ENCODE measurements at places on chromosomes 3 and 15.

DNA sequence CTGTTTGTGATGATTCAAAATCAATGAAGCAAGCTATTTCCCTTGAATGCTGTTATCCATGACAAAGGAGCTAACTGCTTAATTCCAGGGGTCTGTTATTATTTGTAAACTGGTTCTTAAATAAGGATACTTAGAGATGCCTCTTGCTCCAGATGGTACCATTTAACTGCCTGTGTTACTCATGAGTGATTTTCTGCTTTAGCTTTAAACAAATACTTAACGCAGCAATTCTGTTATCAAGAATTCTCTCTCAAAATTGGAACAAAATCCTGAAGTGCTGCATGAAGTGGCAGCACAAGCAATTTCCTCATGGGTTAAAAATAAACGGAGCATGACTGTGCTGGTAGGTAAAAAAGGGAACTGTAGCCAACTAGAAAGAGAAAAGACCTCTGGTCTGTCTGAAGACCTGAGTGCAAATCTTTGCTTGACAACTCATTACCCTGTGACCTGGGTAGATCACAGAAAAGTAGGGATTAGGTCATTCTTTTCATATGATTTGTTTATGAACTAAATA, 62.5 kb upstream of the GBE1 start:
- no peak for DNase-seq

DNA sequence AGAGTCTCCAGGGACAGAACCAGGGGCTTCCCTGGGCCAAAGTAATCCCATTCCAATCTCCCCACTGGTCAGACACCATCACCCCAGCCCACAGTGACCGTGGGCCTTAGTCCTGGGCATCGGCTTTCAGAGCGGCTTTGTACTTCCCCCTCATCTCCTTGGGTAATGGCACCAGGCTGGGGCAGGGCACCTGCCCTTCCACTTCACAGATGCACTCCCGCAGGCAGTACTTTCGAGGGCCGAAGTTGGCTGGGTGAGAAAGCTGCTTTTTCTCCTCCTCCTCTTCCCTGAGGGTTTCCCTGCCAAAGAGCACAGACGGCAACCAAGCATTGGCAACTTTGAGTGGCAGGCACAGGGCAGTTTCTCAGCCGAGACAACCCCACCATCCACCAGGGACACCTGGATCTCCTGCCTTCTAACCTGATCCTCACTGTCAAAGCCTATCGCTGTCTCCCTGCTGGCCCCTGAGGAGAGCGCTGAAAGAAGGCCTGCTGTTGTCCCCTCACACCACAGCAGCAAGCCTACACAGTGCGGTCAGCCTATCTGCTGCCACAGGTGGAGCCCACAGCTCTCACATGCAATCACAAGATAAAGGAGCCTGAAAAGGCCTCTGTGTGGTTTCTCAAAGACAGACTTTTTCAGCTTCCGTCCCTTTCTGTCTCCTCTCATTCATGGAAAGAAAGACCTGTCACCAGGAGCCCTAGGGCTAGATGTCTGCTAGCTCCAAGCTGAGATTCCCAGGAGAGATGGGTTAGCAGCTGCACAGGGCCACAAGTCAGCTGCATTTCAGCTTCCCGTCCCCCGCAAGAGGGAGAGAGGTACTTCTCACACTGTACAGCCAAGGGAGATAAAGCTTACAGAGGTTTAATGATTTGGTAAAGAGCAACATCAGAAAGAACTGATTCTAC, 12.5 kb downstream of the MRPS25 start:
- peak; percentile 21 for DNase-seq

- peak; percentile 74 for DNase-seq
Measured at GRCh38 chr15:94607176-94607654, 375.9 kb downstream of the MCTP2 start.

DNA sequence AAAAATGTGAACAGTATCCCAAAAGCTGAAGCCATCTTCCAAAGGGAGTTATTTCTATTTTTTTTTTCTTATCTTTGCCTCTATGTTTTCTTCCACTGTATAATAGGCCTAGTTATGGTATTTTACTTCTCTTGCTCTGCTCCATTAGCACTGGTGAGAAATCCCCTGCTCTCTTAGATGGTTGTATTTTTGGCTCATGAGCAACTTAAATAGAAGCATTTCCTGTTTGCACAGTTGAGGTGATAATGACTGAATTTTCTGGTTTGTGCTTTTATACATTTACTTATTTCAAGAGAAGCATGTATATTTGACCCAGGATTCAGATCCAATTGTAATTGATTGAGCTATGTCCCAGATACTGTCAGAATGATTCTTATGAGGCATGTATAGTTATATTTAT, 61.6 kb upstream of the CD200R1L start:
- DNase-seq = no peak

DNA sequence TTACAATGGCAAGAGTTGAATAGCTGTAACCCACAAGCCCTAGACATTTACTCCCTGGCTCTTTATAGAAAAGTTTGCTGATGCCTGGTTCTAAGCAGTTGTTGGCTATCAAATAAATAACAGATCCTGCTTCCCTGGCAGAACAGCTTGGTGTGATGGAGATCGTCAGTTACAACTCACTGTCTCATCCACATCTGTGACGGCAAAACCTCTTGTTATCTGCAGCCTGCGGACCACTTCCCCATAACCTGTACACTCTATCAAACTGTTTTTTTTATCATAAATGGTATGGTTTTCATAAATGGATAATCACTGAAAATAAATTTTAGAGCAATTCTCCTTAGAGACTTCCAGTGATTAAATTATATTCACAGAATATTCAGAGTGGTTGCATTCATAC, 14.1 kb downstream of the ZDHHC3 start:
- no peak for DNase-seq

GRCh38 chr15:85642065-85642692, 152.5 kb downstream of the KLHL25 start:
- DNase-seq = no peak

- DNase-seq = no peak
Measured at GRCh38 chr3:180808823-180809575, 103.5 kb upstream of the FXR1 start.

GRCh38 chr3:105162448-105162847, 204.3 kb upstream of the ALCAM start:
- no peak for DNase-seq

GRCh38 chr15:68073576-68074288, 19.6 kb downstream of the PIAS1 start:
- DNase-seq = no peak

DNA sequence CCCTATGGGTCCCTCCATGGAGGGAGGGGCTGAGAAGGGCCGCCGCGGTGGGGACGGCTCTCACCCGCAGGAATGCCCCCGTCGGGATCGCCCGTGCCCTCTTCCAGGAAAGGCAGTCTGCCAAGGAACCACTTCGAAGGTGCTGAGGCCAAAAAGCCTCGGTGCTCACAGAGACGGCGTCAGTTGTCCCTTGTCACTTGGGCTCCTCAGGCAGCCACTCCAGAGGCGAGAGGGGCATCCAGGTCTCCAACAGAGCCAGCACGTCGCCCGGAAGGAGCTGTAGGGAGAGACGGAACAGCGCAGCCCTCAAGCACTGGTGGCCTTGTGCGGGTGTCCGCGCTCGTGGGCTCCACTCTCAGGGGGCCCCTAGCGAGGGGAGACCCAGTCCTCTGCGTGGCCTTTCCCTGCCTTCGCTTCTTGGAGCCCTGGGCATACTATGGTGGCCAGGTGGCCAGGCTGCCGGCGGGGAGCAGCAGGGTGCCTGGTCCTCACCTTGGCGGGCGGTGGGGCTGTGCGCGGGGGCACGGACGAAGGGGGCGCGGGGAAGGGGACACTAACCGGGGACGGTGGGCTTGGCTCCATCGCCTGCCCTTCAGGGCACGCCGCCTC, 994 bp downstream of the MESP1 start:
- DNase-seq = peak; percentile 65

DNA sequence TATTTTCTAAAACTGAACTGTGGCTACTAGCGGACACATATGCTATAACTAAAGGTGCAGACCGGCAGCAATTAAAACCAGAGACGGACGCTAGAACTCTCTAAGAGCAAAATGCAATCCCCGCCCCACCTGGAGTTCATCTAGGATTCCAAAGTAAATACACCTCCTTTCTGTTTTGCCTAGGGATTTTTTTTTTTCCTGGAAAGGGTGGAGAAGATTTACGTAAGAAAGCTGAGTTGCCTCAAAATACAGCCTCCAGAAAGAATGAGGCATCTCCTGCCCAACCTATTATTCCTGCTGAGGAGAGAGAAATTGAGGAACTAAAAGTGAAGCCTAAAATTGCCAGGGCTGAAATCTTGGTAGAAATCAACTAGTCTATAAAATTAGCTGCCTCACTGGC, 150.2 kb downstream of the TP63 start:
- DNase-seq = no peak

DNA sequence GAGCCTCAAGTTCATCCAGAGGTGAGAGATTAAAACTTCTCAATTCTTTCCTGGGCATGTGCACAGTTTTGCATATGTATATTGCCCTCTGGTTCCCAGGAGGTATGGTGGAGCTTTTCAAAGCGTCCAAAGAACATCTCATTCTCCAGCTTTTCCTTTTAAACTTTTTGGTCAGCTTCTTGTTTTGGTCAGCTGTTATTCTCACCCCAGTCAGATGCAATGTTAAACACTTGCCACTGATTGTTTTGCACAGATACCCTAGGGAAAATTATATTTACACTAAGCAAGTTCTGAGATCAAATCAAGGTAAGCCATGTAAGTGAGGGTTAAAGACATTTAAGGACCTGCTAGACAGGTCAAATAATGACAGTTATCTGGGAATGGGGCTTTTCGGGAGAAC, 261.3 kb downstream of the EDEM1 start:
- no peak for DNase-seq

- DNase-seq = no peak
Measured at GRCh38 chr3:72766866-72767265, 81.4 kb downstream of the SHQ1 start.

GRCh38 chr15:26049900-26050657, 187.0 kb upstream of the ATP10A start:
- DNase-seq = peak; percentile 38

DNA sequence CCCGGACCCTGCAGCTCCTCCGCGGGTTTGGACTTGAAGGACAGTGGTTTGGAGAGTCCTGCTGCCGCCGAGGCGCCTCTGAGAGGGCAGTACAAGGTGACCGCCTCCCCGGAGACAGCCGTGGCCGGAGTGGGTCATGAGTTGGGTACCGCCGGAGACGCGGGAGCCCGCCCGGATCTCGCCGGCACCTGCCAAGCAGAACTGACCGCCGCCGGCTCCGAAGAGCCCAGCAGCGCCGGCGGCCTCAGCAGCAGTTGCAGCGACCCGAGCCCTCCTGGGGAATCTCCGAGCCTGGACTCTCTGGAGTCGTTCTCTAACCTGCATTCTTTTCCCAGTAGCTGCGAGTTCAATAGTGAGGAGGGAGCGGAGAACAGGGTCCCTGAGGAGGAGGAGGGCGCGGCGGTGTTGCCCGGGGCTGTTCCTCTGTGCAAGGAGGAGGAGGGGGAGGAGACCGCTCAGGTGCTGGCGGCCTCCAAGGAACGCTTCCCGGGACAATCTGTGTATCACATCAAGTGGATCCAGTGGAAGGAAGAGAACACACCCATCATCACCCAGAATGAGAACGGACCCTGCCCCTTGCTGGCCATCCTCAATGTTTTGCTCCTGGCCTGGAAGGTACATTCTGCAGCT, 634 bp downstream of the MINDY2 start:
- DNase-seq = no peak

DNA sequence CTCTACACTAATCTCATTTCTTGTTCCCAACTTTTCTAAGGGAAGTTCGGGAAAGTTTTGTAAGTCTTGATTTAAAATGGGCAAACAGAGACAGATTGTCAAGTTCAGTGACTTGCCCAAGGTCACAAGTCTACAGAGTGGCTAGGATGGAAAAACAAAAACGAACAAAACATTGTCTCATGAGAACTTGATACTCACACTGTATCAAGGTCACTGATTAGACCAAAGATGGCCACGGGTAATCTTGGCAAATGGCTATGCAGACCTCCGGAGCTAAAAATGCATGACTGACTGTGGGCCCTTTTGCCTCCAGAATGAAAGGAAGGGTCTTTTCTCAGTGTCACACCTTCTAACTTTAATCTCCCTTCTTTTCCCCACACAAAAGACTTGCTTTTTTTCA, 460.9 kb downstream of the FOXP1 start:
- no peak for DNase-seq

GRCh38 chr3:149224736-149225594, 3.3 kb upstream of the CP start:
- peak; percentile 13 for DNase-seq

DNA sequence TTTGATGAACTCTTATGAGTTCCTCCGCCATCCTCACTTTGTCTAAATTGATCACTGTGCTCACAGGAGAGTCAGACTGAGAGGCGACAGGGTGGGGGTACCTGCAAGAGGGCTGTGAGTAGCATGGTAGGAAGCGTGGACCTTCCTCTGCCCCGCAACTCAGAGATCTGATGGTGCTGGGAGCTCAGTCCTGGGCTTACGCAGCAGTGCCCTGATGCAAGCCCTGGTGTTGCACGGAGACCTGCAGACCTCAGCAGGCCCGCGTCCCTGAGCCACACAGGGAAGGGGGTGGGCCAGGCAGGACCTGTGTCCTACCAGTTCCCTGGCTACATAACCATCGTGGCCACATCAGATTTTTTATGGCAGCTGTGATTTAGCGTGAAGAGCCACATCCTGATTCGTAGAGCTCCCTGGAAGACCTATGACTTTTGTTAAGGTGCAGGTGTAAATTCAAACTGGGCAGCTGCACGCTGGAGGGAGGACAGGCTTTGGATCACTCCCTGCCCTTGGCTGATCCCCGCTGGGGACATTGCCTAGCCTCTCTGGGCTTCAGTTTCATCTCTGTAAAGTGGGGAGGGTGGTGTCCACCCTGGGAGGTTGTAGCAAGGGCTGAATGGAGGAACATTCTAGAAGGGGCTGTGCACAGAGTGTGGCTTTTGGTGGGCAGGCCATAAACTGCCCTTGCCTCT, 176.1 kb downstream of the KLF13 start:
- DNase-seq = no peak

DNA sequence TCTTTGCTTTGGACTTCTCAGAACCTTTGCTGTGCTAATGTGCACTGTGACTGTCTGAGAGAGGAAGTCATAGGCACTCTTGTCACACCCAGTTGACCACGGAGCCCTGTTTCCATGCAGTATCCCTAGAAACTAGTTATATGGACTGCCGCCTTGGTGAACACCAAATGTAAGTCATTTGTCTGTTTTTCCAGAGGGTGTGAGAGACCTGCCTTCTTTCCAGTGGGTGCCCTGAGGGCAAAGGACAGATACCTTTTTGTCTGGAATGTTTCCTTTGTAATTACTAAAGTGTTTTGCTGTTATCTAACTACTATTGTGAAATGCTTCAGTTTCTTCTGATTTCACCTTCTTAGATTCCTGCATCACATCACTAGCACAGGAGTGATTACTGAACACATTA, 91.8 kb downstream of the LARS2 start:
- DNase-seq = no peak

DNA sequence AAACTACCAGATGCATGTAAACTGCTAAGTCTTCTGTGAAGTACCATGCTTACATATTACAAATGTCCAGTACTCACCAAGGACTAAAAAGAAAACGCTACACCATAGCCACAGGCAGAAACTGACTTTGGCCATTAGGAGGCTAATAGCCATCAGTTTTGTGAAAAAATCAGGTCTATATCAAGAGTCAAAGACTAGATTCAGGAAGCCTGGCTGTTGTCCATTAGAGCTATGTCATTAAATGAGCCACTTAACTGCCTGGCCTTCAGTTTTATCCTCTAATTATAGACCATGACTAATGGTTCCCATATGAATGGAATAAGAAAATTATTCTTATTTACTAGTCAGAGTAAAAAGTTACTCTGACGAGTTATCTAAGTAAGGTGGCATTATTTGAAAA, 144.1 kb downstream of the VPS13C start:
- no peak for DNase-seq

All from retina (tissue), 1 donor.